NCI-H1092 treated with DMSO at 0.1 percent for 48 hours (cell line): ENCODE measurements at places on chromosomes 16 and 17.

GRCh38 chr16:29857133-29857760 is 5.8 kb downstream of the CDIPT start:
- no peak for DNase-seq

DNA sequence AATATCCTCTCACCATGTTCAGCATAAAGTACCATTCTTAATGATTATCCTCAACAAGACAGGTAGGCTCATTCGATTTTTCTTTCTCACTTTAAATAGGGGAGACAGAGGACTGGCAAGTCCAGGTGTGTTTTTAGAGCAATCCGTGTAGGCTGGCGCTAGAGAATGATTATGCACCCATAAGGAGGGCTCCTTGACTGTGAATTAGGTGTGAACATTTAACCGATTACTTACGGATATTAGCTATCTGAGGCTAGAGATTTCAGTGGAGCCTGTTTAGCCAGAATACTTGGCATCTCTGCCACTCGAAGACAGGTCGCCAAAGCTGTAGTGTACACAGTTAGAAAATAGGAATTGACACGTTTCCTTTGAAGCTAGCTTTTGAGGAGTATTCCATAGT is 1.9 kb downstream of the SEC14L1 start:
- no peak for DNase-seq

DNA sequence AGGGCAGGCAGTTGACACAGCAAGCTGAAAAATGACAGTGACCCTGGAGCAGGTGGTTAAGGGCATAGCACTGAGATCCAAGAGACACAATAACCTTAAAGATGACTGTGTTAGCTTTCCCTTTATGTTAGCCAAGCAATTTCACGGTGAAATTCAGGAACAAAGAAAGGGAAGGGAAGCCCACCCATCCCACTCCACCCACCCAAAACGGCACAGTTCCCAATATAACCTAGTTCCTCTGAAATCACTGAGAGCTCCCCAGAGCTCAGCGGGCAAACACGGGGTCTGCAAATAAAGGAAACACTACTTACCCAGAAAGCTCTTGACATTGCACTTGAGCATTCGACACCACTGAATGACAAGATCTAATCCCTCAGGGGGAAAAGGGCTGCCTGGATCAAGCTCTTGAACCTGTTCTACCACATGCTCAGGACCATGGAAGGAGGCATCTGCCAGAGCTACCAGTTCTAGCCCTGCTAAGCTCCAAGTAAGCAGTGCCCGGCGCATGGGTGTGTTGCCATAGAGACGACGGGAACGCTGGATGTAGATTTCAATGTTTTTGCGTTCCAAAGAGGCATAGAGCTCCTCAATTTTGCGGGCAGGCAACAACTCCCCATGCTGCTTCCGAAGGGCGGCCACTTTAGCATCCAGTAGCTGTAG is 10.6 kb downstream of the BLTP2 start:
- DNase-seq = peak; percentile 13

DNA sequence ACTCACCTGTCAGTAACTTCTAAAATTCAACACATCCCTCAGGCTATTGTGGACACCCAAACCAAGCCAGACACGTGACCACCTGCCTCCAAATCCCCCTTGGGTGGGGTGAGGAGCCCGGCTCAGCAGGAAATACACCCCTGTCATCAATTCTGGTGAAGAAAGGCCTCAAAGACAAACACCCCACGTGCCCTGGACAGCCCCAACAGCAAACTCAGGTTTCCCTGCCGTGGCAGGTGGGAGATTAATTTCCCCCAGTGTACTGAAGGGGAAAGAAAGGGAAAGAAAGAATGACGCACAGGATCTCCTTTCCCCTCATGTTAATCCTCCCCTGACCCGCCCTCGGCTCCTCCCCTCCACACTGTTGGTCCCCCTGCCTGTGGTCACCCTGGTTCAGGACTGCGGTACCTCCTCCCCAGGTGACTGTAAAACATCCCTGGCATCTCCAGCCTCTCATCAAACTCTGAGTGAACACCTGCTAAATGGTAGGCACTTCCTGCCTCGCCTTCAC is 98.3 kb downstream of the ZNF423 start:
- DNase-seq = no peak

GRCh38 chr17:49836111-49837030 is 11.5 kb downstream of the TAC4 start:
- DNase-seq = no peak

DNA sequence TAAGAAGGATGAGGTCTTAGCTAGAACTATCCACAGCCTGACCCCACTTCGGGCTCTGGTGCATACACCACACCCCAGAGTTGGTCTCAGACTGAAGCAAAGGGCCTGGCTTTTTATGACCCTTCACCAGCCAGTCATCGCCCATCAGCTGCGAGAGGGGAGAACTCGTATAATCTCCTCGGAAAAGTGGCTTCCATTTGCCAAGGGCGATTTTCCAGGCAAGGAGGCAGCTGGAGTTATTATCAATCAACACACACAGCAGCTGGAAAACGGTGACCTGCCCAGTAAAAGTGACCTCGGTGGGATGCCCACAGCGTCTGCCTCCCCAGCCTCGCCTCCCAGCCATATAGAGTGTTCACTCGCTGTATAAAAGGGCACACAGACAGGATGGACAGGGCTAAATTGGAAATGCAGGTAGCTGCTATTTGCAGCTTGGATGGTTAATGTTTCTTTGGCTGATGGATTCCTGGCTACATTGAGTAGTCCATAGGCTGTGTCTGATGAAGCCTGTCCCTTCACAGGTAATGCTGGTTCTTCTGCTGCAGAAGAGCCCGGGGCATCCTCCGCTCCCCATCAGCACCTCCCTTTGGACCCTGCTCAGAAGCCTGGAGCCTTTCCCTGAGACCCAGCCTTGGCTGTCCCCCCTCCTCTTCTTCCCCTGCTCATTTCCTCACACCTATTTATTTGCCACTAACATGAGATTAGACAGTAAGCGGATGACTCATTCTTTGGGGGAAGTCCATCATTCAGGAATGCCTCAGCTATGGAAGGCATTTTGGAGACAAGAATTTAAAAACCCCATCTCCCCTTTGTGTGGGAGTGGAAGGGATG is 45.7 kb downstream of the TMEM186 start:
- DNase-seq = no peak

GRCh38 chr17:49715216-49715615 is 7.5 kb upstream of the SLC35B1 start:
- no peak for DNase-seq

- no peak for DNase-seq
These were observed 157.8 kb downstream of the AXIN2 start for GRCh38 chr17:65403626-65404025.

DNA sequence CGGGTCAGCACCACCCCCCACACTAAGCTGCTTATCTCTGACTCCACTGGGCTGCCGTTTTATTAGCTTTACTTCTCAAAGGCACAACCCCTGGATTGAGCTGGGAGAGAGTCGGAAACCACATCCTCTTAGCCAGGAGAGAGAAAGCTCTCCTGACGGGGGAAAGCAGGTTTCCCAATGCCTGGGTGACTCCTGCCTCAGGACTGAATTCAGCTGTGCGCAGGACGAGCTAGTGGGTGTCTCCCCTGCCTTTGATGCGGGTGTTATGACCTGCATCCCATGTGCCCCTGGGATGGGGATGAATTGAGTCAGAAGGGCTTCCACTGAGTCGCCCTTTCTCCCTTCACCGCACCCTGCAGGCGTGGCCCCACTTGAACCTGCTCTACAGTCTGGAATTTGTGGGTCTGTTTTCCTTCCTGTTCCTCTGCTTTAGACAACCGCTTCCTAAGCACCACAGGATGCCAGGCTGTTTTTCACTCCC is 819.2 kb upstream of the EEF2KMT start:
- DNase-seq = no peak

DNA sequence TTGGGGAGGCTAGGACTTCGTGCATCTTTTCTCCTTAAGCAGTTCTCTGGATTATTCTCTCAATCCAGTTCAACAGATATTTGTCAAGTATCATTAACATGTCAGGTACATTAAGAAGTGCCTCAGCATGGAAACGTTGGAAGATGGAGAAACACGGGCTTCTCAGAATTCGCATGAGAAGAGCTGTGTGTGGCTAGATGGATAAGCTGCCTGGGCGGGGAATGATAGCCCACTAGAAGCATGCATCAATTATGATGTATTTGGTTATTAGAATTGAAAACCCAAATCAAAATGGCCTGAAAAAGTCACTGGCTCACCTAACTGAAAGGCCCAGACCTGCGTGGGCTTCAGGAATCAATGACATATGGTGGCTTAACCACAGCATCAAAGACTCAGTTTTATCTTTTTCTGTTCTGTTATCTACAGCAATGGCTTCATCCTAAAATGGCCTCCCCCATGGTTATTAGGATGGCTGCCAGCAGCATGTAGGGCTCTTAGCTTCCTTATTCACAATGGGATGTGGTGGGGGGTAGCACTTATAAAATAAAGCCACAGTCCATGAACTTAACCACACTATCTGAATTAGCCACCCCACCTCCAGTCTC is 43.9 kb downstream of the MMD start:
- no peak for DNase-seq

DNA sequence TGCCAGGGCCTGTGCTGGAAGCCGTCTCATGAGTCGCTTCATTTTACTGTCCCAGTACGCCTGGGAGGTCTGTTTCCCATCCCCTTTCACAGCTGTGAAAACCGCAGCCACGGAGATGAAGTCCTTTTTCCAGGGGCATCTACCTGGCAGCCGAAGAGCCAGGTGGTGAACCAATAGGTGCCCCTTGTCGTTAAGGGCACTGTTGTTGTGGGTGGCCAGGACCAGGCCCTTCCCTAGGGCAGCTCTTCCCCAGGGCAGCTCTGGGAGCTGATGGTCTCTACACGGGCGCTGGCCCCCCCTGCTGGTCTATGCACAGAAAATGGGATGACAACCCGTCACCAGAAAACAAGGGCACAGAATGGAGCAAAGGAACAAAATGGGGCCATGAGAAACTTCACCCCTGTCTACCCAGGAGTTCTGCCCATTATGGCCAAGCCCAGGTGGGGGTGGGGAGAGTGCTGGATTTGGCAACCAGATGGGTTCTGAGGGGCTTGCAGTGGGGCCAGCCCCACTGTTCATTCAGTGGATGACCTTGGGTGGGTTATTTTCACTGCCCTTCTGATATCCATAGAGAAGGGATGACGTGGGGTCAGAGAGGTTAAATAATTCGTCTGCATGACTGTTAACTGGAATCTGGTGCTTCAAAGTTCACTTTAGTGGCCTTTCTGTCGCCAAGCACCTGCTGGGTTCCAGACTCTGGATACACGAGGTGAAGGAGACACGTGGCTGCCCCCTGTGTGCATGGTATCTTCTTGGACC is 11.5 kb downstream of the RMI2 start:
- DNase-seq = peak; percentile 19

GRCh38 chr16:27911486-27911885 is 152.0 kb downstream of the GSG1L start:
- no peak for DNase-seq

- no peak for DNase-seq
These were observed 21.6 kb upstream of the SSTR5 start for GRCh38 chr16:1050921-1051320.

DNA sequence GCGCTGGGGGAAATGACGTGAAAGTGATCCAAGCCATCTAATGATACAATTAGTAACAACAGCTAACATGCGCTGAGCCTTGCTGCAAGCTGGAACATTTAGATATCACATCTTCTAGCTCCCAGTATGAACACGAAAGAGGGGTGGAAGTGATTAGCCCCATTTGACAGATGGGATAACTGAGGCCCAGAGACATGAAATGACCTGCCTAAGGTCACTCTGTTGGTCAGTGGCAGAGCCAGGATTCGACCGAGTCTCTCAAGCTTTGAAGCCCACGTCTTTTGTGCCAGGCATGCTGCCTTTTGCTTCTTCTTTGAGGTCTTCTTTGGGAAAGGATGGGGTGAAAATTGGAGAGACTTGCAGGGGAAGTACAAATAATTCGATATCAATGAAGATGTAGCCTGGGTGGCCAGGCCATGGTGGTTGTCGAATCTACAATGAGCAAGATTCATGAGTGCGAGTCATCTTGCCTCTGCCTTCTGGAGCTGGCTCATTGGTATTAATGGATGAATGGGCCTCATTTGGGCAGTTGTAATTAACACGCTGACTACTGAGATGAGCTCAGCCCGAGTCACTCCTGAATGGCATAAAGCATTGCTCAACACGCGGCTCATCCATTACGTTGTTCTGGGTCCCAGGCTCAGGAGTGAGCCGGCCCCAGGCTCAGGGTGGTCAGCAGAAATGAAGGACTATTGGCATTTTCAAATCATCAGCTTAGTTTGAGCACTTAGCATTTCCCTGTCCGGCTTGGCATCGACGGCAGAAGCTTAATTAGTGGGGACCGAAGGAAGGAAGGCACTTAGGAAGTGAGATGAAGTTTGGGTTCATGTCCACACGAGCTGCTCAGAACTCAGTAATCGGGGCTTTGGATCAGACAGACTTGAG is 28.0 kb upstream of the GPRC5B start:
- DNase-seq = no peak

DNA sequence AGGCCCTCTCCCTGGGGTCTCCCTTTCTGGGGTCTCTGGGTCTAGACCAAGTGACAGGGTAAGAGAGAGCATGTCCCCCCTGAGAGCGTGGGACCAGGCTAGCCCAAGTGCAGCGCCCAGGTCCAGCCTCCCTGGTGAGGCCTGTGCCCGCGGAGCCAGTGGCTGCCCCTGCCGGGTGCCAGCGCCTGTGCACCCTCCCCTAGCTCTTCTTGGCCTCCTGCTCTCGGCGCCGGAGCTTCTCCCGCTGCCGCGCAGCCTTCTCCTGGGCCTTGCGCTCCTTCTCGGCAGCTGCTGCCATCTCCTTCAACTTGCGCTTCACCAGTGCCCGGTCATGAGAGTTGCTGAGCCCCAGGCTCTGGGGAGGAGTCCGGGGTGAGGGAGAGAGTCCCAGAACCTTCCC is 17.3 kb downstream of the SAMD14 start:
- DNase-seq = no peak

- no peak for DNase-seq
These were observed 4.4 kb downstream of the KRT27 start for GRCh38 chr17:40777971-40778370.

GRCh38 chr16:24701521-24701951 is 27.9 kb upstream of the TNRC6A start:
- no peak for DNase-seq

GRCh38 chr17:79183293-79184158 is 108.9 kb downstream of the ENGASE start:
- peak; percentile 25 for DNase-seq
